ENCODE measurements at places on chromosomes 1 and 21.

DNA sequence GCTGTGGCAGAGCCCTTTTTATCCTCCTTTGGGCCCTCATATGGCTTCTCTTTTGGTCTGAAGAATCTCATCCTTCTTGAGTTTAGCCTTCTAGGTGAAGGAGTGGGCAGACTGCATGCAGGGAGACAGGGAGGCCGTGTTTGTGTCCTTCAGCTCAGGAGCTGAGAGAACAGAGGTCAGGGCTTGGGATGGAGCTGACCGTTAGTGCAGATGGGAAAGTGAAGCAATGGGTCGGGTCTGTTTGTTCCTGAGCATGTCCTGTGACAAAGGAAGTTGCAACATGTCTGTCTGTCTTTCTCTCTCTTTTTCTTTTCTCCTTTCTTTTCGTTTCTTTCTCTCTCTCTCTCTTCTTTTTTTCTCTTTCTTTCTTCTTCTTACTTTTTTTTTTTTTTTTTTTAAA is 14.9 kb downstream of the MAPKAPK2 start:
- no peak for DNase-seq

GRCh38 chr1:26913754-26914619 is at the start of gene NR0B2:
Gene NR0B2, minus strand, starts transcription at chr1:26913975. Its CDS starts 35 bp downstream, at chr1:26913940.
- DNase-seq, result no peak

GRCh38 chr1:17640393-17640792 is 100.9 kb downstream of the ARHGEF10L start:
- no peak for DNase-seq

GRCh38 chr1:68916221-68916902 is 419.5 kb upstream of the DEPDC1 start:
- peak; percentile 81 for DNase-seq

DNA sequence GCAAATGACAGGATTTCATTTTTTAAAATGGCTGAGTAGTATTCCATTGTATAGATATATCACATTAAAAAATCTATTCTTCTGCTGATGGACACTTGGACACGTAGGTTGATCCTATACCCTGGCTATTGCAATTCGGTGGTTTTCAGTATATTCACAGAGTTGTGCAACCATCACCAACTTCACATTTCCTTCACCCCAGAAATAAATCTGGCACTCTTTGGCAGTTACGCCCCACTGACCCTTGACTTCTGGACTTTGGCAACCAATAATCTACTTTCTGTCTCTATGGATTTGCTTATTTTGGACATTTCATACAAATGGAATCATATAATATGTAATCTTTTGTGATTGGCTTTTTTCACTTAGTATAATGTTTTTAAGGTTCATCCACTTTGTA is 35.9 kb downstream of the MAP3K7CL start:
- DNase-seq, result no peak

DNA sequence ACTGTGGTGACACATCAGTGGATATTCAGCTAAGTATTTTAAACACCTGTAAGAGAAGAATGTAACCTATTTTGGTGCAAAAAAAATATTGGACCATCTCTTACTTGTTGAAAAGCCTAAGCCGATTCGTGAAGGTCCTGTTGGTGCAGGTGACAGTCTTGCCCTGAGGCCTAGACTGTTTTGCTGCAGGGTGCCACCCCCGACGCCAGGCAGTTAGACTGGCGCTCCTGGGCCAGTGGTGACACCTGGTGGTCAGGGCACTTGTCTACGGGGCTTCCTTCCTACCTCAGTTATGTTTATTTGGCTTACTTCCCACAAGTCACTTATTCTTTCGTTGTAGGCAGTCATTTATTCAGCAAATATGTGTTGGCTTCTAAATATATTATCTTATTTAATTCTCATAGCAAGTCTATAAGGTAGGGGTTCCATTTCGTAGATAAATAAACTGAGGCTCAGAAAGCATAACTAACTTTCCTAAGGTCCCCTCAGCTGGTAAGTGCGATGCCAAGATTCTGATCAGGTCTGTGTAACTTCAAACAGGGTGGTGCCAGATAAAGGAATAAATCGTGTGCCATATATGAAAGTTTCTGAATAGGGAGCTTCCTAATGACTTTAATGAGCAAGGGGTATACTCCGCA is 1.9 kb downstream of the EEIG2 start:
- peak; percentile 47 for DNase-seq

DNA sequence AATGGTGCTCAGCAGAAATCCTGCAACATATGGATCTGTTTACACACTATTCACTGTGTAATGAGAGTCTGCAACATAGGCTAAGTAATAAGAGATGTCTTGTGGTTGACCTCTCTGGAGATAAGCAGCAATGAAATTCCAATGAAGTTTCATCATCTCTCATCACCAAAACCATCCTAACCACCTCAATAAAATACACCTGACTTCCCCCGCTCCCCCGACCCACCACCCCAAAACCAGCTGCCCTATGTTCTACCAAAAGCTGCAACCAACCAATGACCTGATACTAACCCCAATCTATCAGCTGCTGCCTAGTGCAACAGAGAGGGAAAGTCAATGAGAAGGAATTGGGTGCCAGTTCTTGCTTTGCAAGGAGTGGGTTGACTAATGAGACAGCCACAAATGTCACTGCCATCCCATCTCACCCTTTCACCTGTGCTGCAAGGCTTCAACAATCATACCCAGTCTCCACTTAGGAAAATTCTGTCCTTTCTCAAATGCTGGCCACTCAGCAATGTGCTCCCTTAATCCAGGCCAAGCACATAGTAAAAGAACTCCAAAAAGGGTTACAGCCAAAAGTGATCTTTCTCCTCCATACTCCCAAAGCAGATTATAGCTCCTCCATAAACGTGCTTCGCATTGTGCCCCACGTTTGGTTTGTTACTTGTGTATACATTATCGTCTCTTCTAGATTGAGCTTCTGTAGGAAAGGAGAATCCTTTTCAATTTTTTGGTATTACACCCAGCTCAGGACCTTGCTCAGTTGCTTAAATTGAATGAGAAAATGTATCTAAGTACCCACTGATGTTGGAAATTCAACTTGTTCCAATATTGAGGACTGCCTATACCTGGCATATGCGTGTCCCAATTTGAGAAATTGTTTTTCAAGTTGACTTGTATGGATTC is 29.0 kb downstream of the MRPL39 start:
- no peak for DNase-seq

DNA sequence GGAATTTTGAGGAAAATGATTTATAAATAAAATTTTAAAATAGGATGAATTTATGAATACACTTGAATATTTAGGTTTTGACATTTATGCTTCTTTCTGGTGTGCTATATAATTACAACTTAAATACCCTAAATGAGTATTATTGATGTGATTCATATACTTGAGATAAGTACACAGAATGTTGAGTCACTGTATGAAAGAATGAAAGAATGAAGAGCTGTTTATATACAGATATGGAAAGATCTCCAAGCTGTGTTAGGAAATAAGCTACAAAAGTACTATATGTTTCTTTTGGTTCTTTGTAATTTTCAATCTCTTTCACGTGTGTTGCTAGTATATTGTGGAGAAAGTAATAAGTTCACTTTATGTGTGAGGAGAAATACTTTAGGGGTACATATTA is 147.2 kb downstream of the RASAL2 start:
- no peak for DNase-seq

DNA sequence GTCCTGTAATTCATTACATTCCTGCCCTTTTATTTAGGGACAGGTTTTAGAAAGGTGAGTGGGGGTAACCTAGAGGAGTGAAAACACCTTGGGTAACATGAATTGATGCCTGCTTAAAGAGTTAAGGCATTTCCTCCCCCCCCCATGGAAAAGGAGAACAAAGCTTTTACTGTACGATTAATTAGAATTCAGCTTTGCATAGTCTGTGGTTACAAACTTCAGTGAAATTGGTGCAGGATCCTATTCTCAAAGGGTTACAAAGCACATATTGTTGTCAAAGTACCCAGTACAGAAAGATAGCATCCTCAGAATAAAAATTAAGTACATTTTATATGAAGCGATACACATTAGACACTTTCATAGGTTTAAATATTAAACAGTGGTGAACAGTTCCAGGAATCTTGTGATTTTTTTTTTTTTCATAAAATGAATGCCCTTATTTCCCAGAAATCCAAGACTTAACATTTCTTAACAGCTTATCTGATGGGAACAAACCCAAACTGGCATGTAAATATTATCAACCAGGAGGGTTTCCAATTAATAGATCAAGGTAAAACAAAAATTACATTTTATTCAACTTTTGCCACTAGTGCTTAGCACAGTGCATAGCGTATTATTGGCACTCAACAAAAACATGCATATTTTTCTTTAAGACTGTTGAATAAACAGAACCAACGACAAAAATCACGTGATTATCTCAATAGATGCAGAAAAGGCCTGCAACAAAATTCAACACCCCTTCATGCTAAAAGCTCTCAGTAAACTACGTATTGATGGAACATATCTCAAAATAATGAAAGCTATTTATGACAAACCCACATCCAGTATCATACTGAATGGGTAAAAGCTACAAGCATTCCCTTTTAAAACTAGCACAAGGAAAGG is 172.7 kb downstream of the PDE4B start:
- DNase-seq, result no peak

- no peak for DNase-seq
Observed at GRCh38 chr1:44200336-44200735, 12.9 kb upstream of the DMAP1 start.

DNA sequence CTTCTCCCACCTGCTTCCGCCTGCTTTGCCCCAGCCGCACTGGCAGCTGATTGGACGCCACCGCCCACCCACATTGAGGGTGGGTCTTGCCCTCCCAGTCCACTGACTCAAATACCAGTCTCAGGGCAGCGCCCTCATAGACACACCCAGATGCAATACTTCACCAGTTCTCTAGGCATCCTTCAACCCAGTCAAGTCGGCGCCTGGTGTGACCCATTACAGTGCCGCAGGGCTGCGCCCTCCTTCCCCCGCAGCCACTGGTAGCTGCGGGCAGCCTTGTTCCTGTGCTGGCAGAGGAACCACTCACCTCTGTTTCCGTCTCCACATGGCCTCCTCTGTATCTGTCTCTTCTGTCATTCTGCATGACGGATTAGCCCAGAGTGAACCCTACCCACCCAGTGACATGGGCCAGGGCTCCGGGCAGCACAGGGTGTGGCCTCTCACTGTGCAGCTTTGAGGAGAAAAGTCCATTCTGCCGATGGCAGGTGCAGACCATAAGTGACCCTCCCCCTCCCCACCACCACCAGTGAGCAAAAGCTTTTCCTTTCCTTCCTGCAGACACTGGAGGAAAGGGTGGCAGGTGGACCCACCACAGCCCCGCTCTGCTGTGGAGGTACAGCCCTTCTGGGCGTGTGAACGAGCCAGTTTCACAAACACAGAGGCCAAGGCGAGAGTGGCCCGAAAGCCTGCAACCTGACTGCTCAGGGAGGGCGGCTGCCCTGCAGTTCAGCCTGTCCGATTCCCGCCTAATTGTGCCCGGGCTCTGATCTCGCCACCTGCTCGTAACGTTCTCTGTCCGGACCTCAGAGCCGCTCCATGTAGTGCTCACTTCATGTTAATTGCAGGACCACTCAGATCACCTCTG is 57.1 kb downstream of the FAAP20 start:
- DNase-seq, result no peak

DNA sequence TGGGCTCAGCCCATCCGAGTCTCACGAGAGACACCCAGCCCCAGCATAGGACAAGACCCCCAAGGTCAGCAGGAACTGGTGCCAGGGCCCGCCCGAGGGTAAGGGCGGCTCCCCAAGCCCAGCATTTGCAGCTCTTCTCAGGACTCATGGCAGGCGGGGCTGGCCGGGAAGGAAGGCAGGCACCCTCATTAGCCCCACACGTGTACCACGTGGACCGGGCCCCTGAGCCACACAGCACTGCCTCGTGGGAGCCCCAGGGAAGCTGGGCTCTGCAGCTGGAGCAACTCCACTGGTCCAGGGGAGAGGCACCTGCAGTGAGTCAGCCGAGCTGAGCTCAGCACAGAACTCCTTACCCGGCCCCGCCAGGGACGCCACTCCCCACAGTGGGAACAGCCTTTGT is 97.7 kb upstream of the IFFO2 start:
- no peak for DNase-seq

GRCh38 chr1:222104694-222105392 is 363.0 kb upstream of the DUSP10 start:
- no peak for DNase-seq

GRCh38 chr21:42086969-42087368 is 15.9 kb downstream of the UMODL1 start:
- no peak for DNase-seq

- no peak for DNase-seq
Observed at GRCh38 chr21:44298301-44298700, 1.6 kb upstream of the PFKL start.

DNA sequence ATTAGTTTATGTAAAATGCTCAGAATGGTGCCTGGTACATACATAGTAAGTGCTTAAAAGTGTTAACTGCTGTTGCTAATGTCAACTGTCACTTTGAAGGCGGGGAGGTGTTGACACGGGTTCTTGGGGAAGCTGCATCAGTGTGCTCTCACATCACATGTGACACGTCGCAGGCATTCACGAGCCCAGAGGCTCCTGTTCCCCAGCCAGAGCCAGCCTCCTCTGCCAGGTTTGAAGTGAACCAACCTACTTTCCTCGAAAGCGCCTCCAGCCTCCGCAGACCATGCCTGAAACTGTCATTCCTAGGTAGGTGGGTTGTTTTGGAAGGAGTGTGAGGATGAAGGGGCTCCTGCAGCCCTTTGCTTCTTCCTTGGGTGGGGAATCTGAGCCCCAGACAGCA is 13.8 kb downstream of the GALNT2 start:
- no peak for DNase-seq

DNA sequence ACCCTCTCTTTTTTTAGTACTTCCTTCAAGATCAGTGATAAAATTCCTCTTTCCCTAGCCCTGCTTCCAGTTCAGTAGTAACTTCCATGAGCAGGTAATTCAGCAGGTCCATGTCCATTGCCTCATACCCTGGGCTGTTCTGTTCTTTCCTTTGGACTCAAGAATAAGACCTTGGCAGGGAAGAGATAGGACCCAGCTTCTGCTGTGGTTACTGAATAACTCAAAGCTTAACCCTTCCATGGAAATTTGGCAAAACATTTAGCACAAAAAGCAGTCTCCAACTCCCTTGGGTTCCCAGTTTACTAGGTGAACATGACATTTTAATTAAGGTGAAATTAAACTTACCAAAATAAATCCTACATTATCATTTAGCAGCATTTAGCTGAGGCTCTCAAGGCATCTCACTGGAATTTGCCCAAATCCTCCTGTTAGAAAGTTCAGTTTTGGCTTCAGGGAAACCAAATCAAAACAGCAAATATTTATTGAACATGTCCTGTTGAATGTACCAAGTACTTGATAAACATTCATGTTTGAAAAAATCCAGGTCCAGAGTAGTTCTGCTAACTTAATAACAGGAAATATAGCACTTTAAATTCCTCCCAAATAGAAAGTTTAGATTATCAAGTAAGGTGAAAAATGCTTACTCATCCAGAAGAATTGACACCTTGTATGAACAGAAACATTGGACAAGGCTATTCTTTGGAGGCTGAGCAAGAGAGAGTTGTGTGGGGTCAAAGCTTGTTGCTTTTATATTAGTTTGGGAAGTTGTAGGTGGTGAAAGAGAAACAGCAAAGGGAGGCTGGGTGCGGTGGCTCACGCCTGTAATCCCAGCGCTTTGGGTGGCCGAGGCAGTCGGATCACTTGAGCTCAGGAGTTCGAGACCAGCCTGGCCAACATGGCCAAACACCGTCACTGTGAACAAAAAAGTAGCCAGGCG is 8.4 kb upstream of the SERPINC1 start:
- DNase-seq, result no peak

- DNase-seq, result no peak
Observed at GRCh38 chr1:159922511-159923202, 2.6 kb downstream of the TAGLN2 start.
